ENCODE measurements at places on chromosomes 11 and 22. TPM values are rescaled to one million over a fixed set of nuclear protein-coding genes. Genes with fewer than 3 reads are reported as not detected.
A peak's percentile ranks its signal among the peaks of the same experiment; 100 is the strongest.

- H3K27me3 ChIP-seq, result no peaks in the 10 kb centered on the region
- no peak overlapping the region for H3K27ac ChIP-seq
- H3K36me3 ChIP-seq, result no peaks in the 10 kb centered on the region
- no peaks in the 10 kb centered on the region for H3K4me1 ChIP-seq
- DNase-seq, result no peak
- H3K4me3 ChIP-seq, result no peak overlapping the region
Measured at GRCh38 chr11:67705264-67705663, 30.8 kb upstream of the ALDH3B2 start.

DNA sequence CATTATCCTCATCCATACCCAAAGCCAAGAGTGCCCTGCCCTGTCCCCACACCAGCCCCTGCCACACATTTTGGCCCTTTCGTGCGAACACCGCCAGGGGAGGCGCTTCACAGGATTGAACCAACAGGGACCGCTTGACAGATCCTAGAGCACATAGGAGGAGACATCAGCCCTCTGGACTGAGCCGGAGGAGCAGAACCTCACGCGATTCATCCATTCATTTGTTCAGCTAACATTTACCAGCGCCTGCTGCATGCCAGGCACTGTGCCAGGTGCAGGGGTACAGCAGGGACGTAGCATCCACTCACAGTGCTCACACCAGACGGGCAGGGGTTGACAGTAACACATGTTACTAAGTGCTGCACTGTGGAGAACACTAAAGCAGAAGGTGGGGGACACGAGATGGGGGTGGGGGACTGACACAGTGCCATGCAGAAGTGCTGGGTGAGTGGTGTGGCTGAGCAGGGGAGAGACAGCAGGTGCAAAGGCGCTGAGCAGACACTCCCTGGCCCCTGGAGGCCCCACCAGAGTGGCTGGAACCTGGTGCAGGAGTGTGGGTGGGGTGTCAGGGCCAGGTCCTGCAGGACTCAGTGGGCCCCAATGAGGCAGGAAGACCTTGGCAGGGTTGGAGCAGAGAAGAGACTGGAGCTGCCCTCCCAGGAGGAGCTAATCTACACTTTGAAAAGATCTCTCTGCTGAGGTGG, 3.4 kb downstream of the GNAZ start:
- no peak for DNase-seq
- no peaks in the 10 kb centered on the region for H3K36me3 ChIP-seq
- H3K27me3 ChIP-seq, result no peaks in the 10 kb centered on the region
- H3K4me3 ChIP-seq, result no peak overlapping the region

DNA sequence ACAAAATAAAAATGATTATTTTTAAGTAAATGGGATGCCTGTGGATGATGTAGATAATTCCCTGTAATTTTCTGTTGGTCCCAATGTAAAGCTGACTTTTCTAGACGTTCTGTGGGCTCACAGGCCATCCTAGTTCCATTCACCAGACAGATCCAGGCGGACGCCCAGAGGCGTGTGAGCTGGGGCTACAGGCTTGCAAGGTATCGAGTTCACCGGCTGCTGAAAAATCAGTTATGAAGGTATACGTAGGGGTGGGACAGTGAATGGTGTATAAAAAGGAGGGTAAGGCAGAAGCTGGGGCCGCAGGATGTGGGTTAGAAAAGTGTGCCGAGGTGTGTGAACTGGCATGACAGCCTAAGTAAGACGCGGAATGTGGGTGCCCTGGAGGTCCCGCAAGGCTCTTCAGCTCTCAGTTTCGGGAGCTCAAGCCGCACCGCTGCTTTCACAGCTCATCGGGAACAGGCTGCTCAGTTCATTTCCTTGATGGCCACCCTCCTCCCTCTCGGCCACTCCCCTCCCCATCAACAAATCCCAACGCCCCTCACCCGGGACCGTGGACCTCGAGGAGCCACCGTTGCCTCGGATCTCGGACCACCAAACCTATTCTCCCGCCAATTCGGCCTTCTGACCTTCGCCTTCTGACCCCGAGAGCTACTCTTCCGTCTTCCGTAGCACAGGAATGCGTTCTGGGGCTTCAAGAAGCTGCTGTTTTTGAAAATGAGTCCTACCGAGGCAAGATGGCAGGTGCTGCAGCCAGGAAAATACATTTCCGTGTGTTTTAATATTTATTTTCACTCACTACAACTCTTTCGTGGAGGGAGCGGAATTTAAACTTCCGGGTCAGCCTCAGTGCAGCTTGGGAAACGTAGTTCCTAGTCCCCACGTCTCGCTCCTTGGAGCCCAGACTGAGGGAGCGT, at the start of gene XNDC1N:
TSS of gene XNDC1N (minus strand) at position 775 of the 917 bp plus-strand sequence. CDS start 5,241 bp downstream, outside the sequence.
- H3K27me3 ChIP-seq, result no peaks in the 10 kb centered on the region
- H3K36me3 ChIP-seq, result peaks cover 5% of the 10 kb centered on the region
- peaks cover 38% of the 10 kb centered on the region for H3K4me1 ChIP-seq
- H3K4me3 ChIP-seq, result peak within 1 kb of the TSS; percentile 89
- H3K27ac ChIP-seq, result peak within 1 kb of the TSS; percentile 93
- DNase-seq, result no peak

DNA sequence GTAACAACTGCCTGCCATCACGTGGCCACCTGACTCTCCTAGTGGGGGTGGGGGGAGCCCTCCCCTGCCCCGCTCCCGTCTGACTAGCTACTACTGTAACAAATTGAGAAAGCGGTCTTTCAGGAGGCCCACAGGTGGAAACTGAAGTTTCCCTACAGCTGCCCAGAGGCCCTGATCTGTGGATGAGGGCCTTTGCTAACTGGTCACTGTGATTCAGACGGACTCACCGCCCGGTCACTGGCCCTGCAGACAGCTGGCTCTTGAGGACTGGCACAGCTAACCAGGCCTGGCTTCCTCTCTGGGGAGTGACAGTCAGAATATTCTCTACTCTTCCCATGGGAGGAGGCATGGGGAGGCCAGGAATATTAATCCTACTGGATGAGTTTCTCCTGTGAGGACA, 116.8 kb downstream of the ARHGAP8 start:
- H3K4me3 ChIP-seq, result no peak overlapping the region
- no peaks in the 10 kb centered on the region for H3K4me1 ChIP-seq
- H3K27me3 ChIP-seq, result no peaks in the 10 kb centered on the region
- no peak overlapping the region for H3K27ac ChIP-seq
- no peak for DNase-seq

DNA sequence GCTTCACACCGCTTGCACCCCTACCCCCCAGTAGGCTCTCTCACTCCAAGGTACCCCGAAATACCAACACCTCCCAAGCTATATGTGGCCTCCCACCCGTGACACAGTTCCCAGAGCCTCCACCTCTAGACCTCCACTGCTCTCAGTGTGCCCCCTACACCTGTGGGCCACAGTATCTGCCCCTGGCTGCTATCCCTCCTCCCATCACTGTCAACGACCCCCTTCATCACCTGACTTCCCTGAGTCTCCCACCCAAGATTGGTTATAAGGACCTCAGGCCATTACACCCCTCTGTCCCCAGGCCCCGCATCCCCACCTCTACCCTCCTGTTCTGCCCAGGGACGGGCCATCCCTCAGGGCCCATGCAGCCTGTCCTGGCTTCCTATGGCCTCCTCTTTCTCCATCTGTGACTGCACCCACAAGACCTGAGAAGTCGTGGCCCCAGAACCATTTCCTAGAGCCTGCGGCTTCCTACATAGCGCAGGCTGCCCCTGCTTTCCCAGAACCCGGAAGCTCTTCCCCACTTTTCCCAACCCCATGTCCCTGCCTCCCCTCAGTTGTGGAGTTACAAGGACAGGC, 734 bp downstream of the ACR start:
- H3K27me3 ChIP-seq, result no peaks in the 10 kb centered on the region
- H3K36me3 ChIP-seq, result no peaks in the 10 kb centered on the region
- H3K4me3 ChIP-seq, result no peak overlapping the region
- no peak for DNase-seq
- H3K27ac ChIP-seq, result no peak overlapping the region

GRCh38 chr22:25746012-25746373, 4.0 kb downstream of the MYO18B start:
- no peak overlapping the region for H3K4me3 ChIP-seq
- no peaks in the 10 kb centered on the region for H3K4me1 ChIP-seq
- H3K27ac ChIP-seq, result no peak overlapping the region
- DNase-seq, result no peak
- H3K27me3 ChIP-seq, result no peaks in the 10 kb centered on the region

Gene TMEM132A
- total RNA-seq, result 13.8 TPM

Gene GLYAT
- not detected for total RNA-seq

Gene IFTAP
- total RNA-seq, result not detected

Data from B cell (primary cell).